ENCODE measurements at places on chromosomes 7 and 10. TPM values are rescaled to one million over a fixed set of nuclear protein-coding genes. Genes with fewer than 3 reads are reported as not detected.

GRCh38 chr10:116684781-116685180 lies 57.6 kb downstream of the HSPA12A start:
- no peak for DNase-seq

DNA sequence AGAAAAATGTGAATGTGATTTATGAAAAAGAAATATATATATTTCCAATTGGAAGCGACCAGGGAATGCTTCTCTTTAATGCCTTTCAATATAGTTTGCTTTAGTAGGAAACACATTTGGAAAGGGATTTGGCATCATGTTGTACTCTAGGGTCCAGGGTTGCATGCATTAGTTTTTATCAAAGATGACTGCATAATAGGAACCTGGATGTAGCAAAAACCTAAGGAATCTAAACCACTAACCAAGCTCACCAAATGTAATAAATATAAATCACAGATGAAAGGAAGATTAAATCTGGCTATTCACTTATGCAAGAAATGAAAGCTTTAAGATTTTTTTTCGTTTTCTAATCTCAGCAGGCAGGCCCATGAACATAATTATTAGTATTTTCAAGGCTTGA lies 120.0 kb downstream of the ATXN7L1 start:
- no peak for DNase-seq

DNA sequence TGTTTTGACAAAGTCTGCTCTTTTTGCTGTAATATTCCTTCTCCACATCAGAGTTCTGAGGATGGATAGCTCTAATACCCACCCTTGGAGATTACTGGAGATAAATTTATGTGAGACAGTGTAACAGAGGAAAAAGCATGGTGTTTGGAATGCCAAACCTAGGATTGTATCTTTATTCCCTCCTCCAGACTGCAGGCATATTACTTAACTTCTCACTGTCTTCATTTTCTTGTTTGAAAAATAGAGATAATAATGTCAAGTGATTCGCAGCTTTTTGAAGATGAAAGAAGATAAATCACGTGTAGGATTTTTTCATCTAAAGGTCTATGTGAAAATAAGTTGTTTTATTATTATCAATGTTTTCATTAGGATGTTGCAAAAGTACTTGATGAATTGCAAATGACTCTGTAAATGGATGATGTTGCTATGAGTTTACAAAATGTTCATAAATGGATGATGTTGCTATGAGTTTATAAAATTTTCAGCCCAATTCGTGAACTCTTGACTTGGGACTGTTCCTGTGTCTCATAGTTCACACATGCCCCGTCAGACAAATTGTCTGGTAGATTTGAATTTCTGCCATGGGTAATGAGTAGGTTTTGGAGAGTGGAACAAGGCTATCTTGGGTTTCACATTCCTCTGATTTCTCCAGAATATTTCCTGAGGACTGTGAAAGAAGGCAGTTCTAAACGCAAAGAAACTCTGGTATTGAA lies 113.1 kb upstream of the IGFBP3 start:
- DNase-seq: no peak

GRCh38 chr7:149704507-149704906 lies 68.9 kb downstream of the ZNF467 start:
- DNase-seq: no peak

Gene ALOX5
- total RNA-seq: 18.7 TPM

- no peak for DNase-seq
Measured at GRCh38 chr10:131218811-131219583, 92.5 kb downstream of the TCERG1L start.

- no peak for DNase-seq
Measured at GRCh38 chr10:77801474-77802161, 124.9 kb downstream of the DLG5 start.

- DNase-seq: no peak
Measured at GRCh38 chr7:112448891-112449290, 1.4 kb upstream of the IFRD1 start.

DNA sequence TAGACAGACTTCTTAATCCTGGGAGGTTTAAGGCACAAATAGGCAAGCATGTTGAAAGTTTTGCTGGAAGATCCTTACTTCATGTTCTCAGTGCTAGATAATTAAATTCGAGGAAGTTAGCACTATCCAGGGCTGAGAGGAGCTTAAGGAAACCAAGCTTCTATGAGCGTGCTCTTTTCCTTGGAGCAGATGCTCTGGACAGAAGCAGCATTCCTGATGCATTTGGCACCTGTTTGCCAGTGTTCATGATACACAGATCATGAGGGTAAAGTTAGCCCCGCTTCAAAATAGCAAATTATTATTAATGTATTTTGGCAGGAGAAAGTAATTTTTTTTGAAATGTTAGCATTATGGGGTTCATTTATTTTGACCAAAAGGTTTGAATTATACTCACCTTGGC lies 9.4 kb downstream of the HDAC9 start:
- DNase-seq: no peak

DNA sequence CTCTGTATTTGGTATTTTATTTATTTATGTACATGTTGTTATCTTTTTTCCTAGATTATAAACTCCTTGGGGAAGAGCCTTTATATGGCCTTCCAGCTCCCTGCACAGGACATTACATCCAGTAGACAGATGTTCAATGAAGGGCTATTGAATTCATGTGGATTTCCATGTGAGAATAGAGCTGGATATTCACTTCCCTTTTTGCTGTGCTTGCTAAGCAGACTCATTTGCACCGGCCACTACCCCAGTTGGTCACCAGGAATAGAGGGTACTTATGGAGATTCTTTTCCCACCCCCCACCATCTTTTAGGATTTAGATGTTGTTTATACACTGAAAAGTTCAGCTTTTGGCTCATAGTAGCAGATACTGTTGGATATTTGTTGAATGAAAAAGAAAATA lies 374.1 kb downstream of the NRG3 start:
- DNase-seq: no peak

GRCh38 chr10:13608246-13608853 lies 21.6 kb downstream of the PRPF18 start:
- DNase-seq: no peak

DNA sequence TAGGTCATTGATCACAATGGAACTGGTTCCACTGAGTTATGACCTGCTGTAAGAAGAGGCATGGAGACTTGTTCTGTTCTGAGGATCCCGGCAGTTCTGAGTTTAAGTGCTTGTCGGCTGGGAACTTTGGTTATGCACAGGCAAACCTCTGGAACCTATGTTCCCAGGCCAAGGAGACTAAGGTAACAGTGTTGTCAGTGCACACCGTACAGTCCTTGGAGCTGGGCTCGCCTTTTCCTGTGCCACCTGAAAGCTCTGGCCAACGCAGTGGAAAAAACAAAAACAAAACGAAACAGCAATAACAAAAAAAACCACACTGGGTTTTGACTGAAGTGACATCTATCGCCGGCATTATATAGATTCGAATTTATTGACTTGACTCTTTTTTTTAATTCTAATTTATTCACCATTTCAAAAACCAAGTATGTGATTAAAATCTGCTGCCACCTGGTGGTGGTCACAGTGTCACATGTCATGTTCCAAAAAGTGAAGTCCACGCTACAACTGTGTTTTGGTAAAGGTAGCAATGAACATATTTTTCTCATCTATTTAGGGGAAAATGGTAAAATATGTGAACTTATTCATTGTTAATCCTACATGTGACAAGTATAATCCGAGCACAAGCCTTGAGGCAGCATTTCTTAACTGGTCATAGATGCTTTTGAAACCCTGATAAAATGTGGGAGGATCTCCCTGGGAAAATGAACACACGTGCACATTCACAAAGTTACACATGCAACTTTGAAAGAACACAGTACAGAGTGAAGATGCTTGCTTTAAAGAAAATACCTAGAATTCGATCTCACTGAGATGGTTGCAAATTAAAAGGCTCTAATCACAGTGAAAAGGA lies 113.8 kb upstream of the PPP2R2D start:
- DNase-seq: no peak

Gene NCAPG2
- total RNA-seq: 9.2 TPM

Measured in kidney epithelial cell (primary cell).